ENCODE measurements at places on chromosomes 1 and 21. TPM values are rescaled to one million over a fixed set of nuclear protein-coding genes. Genes with fewer than 3 reads are reported as not detected.

DNA sequence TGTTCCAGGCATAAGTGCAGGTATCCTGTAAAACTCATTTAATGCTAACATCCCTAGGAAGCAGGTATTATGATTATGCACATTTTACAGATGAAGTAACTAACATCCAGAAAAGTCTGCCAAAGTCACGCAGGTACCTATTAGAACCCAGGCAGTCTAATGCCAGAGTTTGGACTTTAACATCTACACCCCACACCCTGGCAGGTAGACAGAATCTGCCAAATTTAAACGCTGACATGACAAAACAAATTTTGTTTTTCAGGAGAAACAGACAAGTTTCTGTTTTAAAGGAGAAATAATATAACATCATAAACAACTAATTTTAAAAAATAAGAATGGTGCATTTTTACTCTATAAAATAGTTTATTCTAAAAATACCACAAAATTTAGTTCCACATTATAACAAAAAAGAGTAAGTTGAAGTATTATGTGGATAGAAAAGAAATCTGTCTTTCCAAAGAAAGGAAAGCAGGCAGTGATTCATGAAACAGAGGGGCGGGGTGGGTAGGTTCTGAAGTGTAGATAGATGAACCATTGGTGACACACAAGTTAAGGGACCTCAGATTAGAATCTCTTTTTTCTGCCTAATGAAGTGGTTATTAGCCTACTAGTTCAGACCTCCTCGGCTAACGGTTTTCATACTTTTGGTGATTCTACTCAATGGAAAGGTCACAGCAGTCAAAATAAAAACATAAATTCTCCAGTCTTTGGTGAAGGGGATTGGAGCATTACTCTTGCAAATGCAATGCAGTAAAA lies 1.7 kb downstream of the ASPM start:
- no peak for DNase-seq

- no peak for DNase-seq
These were observed 2.4 kb downstream of the MYBPHL start for GRCh38 chr1:109304226-109304920.

DNA sequence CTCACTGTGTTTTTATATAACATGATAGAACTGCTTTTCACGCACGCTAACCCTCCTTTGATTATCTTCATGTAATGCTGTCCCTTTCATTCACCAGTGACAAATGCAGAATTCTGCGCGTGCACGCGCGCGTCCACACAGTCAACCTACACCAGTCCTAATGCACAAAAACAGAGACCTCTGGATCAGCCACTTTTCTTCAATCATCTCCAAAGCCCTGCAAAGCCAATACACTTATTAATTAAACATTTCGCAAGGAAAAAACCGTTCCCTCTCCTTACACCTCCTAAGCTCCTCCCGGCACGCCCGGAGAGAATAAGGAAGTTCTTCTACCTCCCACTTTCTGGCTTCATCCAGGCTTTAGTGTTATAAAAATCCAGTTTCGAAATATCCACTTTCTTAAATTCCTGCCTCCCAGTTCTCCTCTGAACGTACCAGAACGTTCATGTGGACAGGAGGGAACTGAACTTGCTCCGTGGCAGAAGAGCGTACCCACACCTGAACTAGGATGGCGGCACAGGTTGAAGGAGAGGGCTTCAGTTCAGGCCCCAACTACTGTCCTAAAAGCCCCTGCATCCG lies 4.6 kb downstream of the LMX1A start:
- DNase-seq = no peak

- no peak for DNase-seq
These were observed 69.9 kb upstream of the SLC35F3 start for GRCh38 chr1:233834609-233835008.

ELAPOR1 gene
- total RNA-seq = 0.74 TPM

- DNase-seq = no peak
These were observed 24.2 kb downstream of the CAPZB start for GRCh38 chr1:19461220-19461554.

CELF3 gene
- 0.37 TPM for total RNA-seq

GRCh38 chr1:198220428-198220827 lies 63.6 kb downstream of the NEK7 start:
- DNase-seq = no peak

DNA sequence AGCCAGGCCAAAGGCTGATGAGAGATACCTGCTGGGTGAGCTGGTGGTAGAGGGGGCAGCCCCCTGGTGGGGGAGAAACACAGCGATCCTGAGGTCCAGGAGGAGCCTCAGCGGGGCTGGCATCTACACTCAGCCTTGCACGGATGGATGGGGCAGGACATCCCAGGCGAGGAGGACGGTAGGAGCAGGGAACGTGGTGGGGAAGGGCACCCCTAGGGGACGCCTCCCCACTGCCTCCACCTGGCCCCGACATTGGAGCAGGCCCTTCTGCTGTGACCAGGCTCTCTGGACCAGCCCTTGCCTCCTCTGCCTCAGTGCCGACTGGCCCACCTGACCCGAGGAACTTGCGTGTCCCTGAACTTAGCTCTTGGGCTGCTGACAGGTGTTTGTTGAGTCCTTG lies 6.4 kb upstream of the MMEL1 start:
- no peak for DNase-seq

TAL1 gene
- 4.2 TPM for total RNA-seq

GLIS1 gene
- total RNA-seq = 0.42 TPM

S100A7 gene
- not detected for total RNA-seq

DNA sequence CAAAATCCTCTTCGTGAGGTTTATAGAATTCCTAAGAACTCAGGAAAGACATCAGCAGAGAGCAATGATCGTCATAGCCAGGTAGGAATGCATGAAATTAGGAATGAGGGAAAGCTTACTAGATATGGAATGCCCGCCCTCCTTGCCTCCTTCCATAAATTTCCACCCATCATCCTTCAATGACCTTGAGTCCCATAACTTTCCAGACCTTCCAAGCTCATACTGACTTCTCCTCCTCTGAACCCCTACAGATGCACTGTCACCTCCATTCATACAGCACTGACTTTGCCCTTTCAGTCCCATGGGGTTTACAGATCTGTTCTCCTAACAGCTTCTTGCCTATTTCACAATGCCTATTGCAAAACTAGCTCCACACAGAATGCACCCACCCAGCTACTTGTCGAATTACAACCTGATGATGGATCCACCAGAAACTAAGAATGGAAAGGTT lies 23.8 kb upstream of the PPP1R15B start:
- no peak for DNase-seq

GRCh38 chr1:12146343-12147112 lies 20.3 kb upstream of the TNFRSF1B start:
- DNase-seq = no peak

DNA sequence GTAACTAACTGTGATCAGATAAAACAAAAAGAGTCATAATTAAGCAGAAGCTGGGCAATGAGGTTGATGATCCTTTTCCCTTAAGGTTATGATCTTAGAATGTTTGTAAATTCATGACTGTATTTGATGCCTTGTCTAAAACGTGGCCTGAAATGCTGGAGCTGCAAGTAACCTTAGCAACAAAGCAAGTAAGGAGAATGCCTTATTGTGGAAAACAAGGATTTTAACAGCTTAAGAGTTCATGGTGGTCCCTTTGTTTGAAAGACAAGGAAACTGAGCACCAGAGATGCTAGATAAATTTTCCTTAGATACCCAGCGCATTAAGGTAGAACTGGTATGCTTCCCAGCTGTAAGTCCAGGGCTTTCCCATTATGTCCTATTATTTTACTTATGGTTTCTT lies 25.7 kb upstream of the XPR1 start:
- DNase-seq = no peak

KRTAP20-3 gene
- total RNA-seq = not detected

- DNase-seq = no peak
These were observed 1.6 kb downstream of the TENT5C start for GRCh38 chr1:117607471-117607870.

- DNase-seq = no peak
These were observed 15.9 kb downstream of the HENMT1 start for GRCh38 chr1:108644984-108645383.

CTSS gene
- total RNA-seq = 44.8 TPM

DNA sequence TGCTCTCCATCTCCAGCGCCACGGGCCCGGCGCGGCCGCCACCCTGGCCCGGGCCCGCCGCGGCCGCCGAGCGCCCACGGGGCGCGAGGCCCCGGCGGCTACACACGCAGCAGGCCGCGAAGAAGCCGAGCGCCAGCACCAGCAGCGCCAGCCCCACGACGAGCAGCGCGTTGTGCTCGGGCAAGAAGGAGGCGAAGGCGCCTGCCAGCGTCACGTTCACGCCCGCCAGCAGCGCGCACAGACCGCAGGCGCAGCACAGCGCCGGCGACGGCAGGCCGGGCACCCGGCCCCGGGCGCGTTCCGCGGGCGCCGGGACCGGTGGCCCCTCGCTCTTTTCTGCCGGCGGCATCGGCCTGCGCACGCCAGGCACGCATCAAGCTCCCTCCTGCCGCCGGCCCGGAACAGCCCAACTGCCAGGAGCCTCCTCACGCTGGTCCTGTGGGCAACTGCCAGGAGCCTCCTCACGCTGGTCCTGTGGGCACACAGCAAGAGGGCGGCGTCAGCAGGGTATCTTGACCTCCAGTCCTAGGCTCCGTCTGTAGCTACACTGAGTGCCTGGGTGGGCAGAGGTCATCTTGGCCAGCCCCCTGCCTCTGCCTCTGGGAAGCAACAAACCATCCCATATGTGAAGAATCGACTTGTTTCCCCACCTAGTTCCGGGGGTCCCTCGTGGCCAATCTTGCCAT lies 18.1 kb downstream of the KNCN start:
- no peak for DNase-seq

GJB5 gene
- total RNA-seq = 2.7 TPM

DNA sequence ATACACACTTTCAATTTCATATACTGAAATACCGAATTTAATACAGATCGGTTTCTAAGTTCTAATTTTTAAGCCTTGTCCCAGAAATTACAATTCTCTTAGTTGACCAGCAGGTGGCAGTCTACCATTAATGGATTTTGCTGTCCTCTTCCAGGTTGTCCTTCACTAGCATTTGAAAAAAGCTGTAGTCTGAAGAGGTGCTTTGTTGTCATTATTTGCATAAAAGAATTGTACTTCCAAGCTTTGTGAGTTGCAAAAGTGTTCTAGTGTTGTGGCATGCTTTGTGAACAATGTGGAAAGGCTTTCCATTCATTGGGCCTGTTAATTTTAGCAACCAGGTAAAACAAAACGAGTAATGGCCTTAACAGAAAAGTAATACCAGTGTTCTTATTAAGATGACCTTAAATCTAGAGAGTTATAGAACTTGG lies 193.6 kb downstream of the RPS6KC1 start:
- peak; percentile 23 for DNase-seq

RGS8 gene
- 0.05 TPM for total RNA-seq

DNA sequence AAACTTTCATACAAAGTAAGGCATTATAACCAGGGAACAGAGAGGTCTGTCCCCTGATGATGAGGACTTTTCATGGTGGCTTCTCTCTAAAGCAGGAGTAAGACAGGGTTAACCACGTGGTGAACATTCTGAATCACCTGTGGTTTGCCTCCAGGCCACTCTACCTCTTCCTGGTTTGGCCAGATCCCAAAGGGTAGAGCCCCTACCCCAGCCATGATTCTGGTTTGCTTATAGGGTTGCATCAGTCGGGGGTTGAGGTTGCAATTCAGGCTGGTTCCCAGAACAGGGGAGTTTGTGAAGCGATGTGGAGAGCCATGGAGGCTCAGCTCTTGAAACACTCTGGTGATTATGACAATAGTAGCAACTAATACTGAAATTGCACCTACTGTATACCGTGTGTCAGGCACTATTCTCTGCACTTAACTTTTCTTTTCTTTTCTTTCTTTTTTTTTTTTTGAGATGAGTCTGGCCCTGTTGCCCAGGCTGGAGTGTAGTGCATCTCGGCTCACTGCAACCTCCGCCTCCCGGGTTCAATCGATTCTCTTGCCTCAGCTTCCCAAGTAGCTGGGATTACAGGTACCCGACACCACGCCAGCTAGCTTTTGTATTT lies 8.3 kb downstream of the CNR2 start:
- no peak for DNase-seq

GRCh38 chr1:150152772-150153456 lies 3.2 kb downstream of the PLEKHO1 start:
- no peak for DNase-seq

CHI3L1 gene
- total RNA-seq = 0.53 TPM

DNA sequence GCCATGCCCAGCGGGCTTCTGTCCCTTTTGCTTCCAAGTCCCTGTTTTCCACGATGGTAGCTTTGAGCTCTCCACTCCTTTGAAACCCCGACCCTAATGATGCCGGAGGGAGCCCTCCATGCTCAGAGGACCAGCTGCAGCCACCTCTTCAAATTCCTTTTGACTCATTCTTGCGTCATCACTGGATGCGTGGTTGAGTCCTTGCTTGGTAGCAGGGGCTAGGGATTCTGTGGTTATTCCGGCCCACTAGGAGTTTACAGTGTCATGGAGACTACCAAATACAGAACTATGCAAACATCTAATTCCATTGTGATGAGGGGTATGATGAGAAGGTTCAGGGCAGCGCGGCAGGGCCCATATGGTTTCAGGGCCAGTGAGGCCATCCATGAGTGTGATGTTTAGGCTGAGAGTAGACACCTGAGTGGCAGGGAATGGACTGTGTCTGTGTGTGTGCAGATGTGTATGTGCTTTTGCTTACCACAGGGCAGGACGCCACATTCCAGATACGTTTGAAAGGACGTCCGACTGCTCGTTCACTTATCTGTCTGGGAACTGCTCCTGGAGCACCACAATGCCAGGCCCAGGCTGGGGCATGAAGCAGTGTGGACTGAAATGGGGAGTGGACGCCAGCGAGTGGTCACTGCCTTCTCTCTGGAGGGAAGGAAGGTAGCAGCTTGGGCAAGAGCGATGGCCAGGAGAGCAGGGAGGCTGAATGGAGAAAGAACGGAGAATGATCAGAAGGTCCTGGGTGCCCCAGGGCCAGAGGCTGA lies 30.4 kb upstream of the ZBTB21 start:
- no peak for DNase-seq

DNA sequence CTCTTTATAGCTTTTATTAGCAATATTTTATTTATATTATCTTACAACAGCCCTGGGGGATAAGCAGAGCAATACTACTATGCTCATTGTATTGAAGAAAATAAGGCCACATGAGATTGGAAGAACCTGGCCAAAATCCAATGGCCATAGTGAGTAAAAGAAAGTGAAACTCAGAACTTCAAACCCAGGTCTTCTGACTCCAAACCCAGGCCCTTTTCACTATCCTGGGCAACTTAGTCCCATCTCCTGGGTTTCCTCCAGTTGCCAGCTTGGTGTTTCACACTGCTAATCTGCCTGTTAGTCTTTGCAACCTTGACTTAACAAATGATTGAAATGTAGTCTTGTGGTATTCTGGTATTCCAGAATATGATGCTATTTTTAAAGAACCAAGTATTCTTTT lies 22.4 kb upstream of the EXO1 start:
- no peak for DNase-seq

- DNase-seq = no peak
These were observed 30.5 kb downstream of the EPHB2 start for GRCh38 chr1:22741118-22741517.

- no peak for DNase-seq
These were observed 10.7 kb upstream of the SDC3 start for GRCh38 chr1:30919025-30919881.

GRCh38 chr1:31723828-31724359 lies 20.1 kb upstream of the COL16A1 start:
- DNase-seq = no peak

- DNase-seq = no peak
These were observed 16.4 kb upstream of the KCNN3 start for GRCh38 chr1:154886281-154887015.

- no peak for DNase-seq
These were observed 59.8 kb upstream of the BACH1 start for GRCh38 chr21:29238967-29239290.

- no peak for DNase-seq
These were observed 1.3 kb downstream of the ADAMTS1 start for GRCh38 chr21:26843933-26844257.
